Activated CD4-positive, alpha-beta T cell treated with anti-CD3 and anti-CD28 coated beads, Interleukin-2, amount 10 ng/mL, durations not matched to agents 7 days and 5 days (primary cell): ENCODE measurements at places on chromosomes 6 and 20.
A peak's percentile ranks its signal among the peaks of the same experiment; 100 is the strongest.

GRCh38 chr6:97203343-97203742 is 79.7 kb downstream of the MMS22L start:
- DNase-seq, result no peak

GRCh38 chr6:121855521-121855920 is 420.1 kb downstream of the GJA1 start:
- no peak for DNase-seq

GRCh38 chr6:43953256-43953655 is 174.0 kb downstream of the MRPL14 start:
- no peak for DNase-seq

DNA sequence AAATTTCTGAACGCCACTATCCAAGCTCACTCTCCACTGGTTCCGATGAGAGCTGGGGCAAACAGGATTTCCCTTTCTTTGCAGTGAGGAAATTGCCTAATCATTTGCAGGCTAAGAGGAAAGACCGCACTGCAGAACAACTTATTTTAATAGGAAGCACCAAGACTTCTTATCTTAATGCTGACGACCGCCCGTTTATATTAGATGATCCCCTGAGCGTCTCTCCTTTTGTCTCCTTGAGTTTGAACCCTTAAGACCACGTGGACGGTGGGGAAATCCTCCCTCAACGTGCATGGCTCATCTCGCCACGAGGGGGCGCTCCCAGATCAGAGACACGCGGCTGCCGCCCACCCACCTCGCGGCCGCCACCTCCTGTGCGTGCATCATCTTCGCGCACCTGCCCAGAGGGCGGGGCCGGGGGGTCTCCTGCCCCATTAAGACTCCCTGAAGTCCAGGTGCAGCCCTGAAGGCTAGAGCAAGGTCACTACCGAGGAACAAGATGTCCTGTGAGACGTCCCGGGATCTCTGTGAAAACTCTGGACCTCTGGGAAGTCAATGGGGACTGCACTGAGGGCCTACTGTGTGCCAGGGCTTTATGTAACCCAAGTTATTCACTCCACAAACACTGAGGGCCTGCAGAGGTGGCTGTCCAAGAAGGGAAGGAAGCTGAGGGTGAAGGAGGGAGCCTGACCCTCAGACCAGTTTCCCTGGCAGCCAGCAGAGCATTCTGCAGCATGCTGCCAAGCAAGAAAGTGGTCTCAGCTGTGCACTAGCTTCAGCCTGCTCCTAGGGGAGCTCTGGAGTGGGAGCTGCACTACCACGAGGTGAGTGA is 28.1 kb downstream of the PDYN start:
- peak; percentile 71 for DNase-seq

DNA sequence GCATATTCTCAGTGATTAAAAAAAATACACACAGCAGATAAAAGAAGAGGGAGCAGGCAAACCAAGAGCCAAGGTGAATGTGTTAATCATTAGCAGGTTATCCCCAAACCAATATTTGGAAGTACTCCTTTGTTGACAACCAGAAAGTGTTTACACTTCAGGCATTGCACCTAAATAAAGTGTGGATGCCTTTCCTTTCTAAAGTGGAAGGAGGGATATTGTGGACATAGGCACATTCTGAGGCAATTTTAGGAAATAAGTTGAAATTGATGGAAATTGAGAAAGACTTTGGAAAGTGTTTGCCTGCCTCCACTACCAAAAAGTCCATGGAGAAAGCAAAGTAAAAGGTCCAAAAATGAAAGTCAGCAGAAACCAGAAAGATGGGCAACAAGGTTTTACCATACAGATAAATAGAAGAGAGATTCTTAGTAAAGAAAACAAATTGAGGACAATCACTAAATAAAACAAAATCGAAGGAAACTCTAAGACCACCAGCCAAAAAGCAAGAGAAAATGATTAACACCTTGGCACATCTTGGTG is 22.9 kb downstream of the SLC17A2 start:
- no peak for DNase-seq
